Neural crest cell (in vitro differentiated cells): ENCODE measurements at places on chromosomes 3 and 15.

- DNase-seq = no peak
These were observed 107.3 kb upstream of the SELENOK start for GRCh38 chr3:53998980-53999379.

DNA sequence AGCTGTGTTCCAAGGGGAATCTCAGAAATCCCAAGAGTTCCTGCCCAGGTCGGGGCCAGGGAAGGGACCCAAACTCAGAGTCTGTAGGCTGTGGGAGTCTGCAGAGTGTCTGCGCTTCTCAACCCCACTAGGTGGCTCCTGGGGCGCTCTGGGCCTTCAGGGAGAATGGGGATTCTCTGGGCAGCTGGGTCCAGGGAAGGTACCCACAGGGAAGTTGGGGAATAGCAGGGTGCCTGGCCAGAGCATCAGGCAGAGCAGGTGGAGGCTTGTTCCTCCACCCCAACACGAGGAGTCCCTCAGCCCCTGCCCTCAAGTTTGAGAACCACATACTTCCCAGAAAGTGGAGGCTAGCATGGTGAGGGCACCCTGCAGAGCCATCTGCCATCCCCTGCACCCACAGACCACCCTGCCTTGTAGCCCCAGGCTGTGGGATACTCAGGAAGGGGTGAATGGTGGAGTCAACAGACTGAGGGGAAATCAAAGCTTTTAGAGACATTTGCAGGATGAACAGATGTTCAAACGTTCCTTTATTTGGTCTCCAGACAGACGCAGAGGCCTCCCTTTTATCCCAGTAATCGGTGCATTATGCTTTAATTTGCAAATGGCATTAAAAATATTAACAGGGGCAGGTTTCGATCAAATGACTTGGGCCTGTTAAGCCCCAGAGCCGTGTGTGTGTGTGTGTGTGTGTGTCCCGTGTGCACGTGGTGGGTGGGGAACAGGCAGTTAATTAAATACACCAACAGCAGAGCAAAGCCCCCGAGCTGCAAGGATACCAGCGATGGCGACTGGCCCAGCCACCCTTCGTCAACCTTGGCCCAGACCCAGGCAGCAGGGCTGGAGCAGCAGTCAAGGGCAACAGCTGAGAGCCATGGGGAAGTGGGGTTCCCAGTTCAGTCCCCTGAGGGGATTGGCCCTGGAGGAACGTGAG, 57.7 kb downstream of the DNAJB8 start:
- no peak for DNase-seq

DNA sequence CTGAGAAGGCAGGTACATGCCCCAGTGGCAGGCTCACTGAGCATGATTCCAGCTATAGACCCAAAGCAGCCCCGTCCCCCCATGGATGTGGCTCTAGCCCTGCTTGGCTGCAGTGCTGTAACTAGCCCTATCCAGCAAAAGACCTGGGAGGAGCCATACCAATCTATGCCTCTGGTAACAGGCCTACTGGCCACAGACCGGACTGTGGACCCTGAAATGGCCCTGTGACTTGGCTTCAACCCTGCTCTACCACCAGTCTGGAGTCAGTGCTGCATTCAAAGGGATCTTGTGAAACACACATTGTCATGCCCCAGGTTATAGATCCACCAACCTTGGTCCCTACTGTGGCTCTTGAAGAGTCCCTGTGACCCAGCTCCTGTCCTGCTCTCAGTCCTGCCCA, 46.7 kb downstream of the OXSM start:
- no peak for DNase-seq

- DNase-seq = no peak
These were observed 302.2 kb downstream of the TUSC7 start for GRCh38 chr3:117011687-117012250.

GRCh38 chr15:33159726-33160453, 34.6 kb downstream of the FMN1 start:
- DNase-seq = no peak

DNA sequence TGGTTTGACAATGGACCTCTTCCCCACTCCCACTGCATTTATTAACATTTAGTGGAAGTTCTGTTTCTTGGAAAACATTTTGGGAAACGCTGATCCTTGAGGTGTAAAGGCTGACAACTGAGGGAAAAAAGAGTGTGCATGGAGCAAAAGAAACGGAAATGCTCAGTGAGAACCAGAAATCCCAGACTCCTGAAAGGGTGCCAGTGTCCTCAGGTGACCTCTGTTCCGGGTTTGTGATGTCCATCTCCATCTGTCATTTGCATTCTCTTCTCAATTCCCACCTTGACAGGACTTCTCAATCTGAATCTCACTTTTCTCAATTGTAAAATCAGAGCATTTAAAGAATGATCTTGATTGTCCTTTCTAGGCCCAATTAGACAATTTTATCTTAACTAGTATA, 71.1 kb upstream of the FAM3D start:
- no peak for DNase-seq

- DNase-seq = no peak
These were observed 8.5 kb downstream of the MBNL1 start for GRCh38 chr3:152277198-152277597.

DNA sequence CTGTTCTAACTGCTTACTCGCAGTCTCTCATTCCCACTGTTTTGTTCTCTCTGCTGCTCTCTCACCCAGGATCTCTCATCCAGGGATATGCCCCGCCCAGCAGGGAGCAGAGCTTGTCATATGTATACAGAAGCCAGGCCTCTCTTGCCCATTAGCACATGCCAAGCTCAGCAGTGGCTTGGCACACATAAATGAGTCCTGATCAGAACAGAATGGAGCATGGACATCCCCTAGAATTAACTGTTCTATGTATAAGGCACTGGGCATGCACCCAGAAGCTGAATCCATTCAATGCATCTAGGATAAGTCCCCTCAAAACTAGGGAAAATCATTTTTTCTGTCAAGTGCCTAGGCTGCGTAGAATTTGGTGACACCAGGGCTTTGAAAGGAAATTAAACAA, 61.6 kb downstream of the IGSF11 start:
- no peak for DNase-seq

DNA sequence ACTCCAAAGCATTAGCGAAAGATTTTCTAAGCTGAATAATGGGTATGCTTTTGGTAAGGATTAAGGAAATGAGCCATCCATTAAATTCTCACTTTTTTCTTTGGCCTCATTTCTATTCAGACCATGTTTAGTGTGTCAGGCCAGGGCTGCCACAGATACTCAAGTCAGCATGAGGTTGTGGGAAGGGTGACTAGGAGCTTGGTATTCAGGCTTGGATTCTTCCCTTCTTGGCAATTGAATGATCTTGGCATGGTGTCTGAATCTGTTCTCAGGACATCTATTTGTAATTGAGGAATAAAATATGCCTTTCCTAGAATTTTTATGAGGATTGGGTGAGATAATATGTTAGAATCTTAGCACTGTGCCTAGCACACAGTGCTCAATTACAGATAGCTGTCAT, 11.2 kb downstream of the CCNB2 start:
- DNase-seq = no peak

- no peak for DNase-seq
These were observed 39.0 kb downstream of the CFAP100 start for GRCh38 chr3:126433496-126434263.

- no peak for DNase-seq
These were observed 445.0 kb upstream of the TGFBR2 start for GRCh38 chr3:30161375-30161774.

DNA sequence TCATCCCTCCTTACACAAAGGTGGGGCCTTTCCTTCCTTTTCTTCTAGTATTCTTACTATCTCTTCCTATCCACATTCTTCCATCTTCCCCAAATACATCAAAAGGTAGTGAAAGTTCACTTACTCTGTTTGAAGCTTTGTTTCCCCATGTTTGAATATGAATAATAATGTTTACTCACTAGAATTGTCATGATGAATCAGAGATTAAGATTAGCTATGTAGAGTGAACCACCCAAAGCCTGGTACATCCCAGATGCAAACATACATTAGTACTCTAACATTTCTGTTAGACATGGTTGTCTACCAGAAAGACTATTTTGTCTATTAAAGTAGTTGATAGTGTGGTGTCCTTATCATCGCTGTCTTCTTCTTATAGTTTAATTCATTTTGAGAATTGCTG, 327.1 kb upstream of the TBC1D5 start:
- DNase-seq = no peak

DNA sequence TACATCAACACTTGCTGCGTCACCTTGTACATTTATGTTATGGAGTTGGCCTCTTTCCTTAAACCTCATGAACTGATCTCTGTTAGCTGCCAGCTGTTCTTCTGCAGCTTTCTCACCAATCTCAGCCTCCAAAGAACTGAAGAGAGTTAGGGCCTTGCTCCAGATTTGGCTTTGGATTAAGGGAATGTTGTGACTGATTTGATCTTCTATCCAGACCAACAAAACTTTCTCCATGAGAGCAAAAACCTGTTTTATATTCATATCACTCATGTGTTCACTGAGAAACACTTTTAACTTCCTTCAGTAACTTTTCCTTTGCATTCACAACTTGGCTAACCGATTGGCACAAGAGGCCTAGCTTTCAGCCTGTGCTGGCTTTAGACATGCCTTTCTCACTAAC, 1156.0 kb upstream of the CADM2 start:
- no peak for DNase-seq

DNA sequence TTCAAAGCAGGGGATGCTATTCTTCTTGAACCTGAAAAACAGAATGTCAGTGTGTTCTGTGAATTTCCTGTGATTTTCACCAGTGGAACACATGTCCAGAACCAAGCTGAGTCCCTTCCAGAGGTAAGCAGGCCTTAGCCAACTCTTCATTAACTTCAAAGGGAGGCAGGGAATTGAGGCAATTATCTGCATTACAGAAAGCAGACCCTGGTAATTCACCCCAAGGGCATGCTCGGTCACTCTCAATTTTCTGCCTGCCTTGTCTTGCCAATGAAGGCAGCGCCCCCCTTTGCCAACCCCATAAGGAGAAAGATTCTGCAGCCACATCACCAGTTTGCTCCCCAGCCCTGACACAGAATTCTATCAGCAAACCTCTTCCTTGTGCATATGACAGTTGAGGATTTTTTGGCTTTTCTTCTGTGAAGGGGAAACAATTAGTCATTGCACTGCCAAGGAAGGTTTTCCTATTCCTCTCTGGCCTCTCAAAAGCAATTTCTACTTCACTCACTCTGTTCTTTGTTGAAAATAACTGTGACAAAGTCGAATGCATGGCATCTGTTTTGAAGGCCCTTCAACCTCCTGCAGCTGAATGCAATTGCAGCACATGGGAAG, 85.3 kb downstream of the HHLA2 start:
- DNase-seq = no peak

DNA sequence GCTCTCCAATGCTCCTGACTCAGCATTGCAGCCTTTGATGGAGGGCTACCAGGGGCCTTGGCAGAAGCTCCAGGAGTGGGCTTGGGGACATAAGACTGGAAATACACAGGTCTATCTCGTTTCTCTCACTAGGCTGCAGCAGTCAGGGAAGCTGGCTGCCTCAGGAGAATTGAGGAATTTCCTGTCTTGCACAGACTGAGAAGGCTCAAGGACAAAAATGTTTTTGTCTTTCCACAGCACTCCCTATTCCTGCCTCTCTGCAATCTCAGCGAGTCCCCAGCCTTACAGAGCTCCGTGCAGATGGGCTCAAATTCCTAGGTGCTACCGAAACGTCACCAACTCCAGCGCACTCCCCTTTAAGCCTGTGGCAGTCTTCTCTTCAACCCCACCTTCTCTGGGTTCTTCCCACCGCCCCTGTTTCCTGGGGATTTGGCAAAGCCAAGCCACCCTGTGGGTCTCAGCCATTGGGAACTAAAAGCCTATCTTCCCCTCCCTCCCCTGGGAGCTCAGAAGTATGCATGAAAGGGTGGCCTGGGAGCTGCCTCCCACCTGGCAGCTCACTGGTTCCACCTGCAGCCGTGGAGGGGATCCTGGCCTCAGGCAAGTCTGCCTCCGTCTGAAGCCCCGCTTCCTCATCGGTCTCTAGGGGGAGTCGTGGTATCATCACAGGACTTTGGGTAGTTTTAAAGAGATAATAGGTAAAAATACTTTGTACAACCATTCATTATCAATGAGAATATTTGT, 322.6 kb upstream of the FRG2C start:
- DNase-seq = no peak

DNA sequence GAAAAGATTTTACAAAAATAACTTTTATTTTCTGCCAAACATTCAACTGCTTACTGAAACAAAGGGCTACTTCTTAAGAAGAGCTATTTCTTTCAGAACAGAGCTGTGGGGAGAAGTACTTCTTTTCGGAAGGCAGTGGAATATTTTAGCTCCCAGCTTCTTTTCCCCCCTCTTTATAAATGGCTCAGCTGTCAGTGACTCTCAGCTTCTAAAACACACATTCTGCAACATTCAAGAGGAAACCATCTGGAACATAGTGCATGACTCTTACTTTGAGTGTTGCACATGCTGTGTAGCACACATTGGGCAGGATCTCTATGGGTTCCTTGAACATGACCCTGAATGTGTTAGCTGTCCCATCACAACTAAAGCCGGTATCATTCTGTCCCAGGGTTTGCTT, 7.0 kb upstream of the C15orf40 start:
- DNase-seq = no peak
